T-helper 17 cell (primary cell): ENCODE measurements at places on chromosomes 5 and 9. TPM values are rescaled to one million over a fixed set of nuclear protein-coding genes. Genes with fewer than 3 reads are reported as not detected.

- H3K4me1 ChIP-seq = no peaks in the 10 kb centered on the region
- no peak overlapping the region for H3K27ac ChIP-seq
- no peak overlapping the region for H3K4me3 ChIP-seq
- peaks cover 30% of the 10 kb centered on the region for H3K27me3 ChIP-seq
- no peaks in the 10 kb centered on the region for H3K36me3 ChIP-seq
Observed at GRCh38 chr5:99063737-99064136, 134.9 kb upstream of the CHD1 start.

DNA sequence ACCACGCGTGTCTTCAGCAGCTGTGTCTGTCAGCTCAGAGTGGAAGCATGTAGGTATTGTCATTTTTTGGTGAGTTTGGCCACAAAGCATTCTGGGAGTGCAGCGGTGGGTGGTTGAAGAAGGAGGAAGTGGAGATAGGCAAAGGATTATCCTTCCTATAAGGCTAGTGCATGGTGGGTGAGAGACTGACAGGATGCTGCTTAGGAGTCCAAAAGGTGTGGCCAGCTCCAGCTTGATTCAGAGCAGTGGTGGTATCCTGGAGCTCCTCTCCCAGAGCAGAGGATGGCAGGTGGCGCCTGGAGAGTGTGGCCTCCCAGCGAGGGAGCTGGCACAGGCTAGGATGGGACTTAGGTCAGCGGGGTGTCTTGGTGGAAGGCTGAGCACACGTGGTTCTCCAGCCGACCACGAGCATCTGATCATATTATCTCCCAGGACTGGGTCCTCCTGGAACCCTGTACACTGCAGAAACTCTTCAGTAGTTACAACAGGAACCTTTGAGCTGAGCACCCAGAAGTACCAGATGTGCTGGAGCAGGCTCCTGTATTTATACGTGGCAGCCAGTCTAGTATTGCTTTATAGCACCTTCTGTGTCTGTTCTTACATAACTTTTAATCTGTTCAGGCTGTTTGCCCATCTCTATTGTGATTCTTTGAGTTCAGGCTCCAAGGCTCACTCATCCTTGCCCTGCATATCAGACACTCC, 29.6 kb downstream of the MAML1 start:
- H3K4me3 ChIP-seq = peak overlapping the region; percentile 19
- H3K4me1 ChIP-seq = peaks cover 39% of the 10 kb centered on the region
- no peaks in the 10 kb centered on the region for H3K27me3 ChIP-seq
- H3K36me3 ChIP-seq = peaks cover 2% of the 10 kb centered on the region
- DNase-seq = no peak
- H3K27ac ChIP-seq = peak overlapping the region; percentile 27

DNA sequence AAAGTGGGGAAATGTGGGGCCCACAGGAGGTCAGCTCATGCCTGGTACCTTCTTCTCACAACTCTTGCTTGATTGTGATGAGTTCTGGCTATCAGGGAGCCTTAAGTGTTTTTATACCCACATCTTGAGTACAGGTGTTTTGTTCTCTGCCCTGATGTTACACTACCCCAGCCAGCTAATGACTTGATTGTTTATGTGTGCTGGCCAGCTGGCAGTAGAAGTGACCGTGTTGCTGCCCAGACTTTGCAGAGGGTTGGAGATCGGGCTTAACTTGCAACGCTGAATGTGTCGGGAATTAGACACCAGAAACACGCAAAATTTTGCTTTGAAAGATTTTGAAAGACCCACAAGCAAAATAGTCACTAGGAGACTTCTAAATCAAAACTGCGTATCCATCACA, 16.9 kb upstream of the ZDHHC11B start:
- no peaks in the 10 kb centered on the region for H3K27me3 ChIP-seq
- H3K36me3 ChIP-seq = peaks cover 5% of the 10 kb centered on the region
- no peak overlapping the region for H3K4me3 ChIP-seq
- no peaks in the 10 kb centered on the region for H3K4me1 ChIP-seq
- H3K27ac ChIP-seq = peak overlapping the region; percentile 67

GRCh38 chr5:59116231-59116865, 533.5 kb downstream of the RAB3C start:
- DNase-seq = no peak
- H3K4me3 ChIP-seq = no peak overlapping the region
- H3K27me3 ChIP-seq = no peaks in the 10 kb centered on the region
- H3K27ac ChIP-seq = no peak overlapping the region

DNA sequence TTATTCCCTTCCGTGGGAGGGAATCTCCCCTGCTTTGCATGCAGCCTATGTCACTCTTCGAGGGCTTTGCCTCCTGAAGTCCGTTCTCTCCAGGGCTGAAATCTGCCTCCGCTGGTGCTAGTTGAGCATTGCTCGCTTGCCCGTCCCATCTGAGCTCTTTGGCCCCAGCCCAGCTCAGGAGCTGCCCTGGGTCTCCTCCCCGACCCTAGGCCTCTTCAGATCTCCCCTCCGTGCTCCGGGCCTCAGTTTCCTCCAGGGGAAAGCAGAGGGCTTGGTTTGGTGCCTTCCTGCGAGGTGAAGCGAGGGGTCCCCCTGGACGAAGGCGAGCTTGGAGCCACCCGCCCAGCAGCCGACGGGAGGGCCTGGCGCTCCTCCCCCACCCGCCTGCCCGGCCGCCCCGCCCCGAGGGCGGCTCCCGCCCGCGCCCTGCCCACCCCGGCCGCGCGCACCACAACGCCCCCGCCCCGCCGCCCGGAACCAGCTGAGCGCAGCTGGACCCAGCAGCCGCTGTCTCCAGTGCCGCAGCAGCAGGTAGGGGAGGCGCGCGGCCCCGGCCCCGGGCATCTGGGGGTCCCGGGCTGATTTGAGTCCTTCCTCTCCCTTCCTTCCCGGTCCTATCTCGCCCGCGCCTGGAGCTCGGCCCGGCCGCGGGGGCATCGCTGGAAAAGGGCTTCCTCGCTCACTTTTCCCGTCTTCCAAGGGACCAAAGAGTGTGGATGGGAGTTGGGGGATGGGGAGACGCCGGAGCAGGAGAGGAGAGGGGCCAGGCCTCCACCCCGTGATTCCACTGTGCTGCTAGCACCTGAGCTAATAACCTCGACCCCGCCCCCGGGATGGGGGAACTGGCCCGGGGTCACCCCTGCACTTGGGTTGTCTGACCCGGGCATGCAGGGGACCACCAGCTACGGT, at the start of gene GSN:
TSS of gene GSN (plus strand) at position 474 of the 909 bp plus-strand sequence. CDS start 33,810 bp downstream, outside the sequence.
- peak; percentile 21 for DNase-seq
- H3K4me3 ChIP-seq = peak within 1 kb of the TSS; percentile 94
- peaks cover 12% of the 10 kb centered on the region for H3K4me1 ChIP-seq
- peaks cover 10% of the 10 kb centered on the region for H3K27me3 ChIP-seq
- H3K27ac ChIP-seq = peak within 1 kb of the TSS; percentile 72
- H3K36me3 ChIP-seq = no peaks in the 10 kb centered on the region

DNA sequence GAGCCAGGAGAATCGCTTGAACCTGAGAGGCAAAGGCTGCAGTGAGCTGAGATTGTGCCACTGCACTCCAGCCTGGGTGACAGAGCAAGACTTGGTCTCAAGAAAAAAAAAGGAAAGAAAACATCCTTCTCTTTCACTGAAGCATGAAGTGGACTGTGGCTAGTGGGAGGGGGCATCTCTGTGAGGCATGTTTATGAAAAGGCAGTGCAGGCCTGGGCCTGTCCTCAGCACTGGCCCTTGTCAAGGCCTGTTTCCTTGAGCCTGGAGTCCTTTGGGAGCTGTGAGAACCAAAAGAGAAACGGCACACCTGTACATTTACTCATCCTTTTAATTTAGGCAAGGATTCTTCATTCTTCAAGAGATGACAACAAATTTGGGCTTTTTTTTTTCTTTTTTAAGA, 18.3 kb upstream of the FUBP3 start:
- H3K27ac ChIP-seq = no peak overlapping the region
- H3K27me3 ChIP-seq = peaks cover 20% of the 10 kb centered on the region
- no peak for DNase-seq
- no peak overlapping the region for H3K4me3 ChIP-seq

- no peak for DNase-seq
- peaks cover 55% of the 10 kb centered on the region for H3K27me3 ChIP-seq
- H3K27ac ChIP-seq = no peak overlapping the region
- peaks cover 4% of the 10 kb centered on the region for H3K4me1 ChIP-seq
- peaks cover 6% of the 10 kb centered on the region for H3K36me3 ChIP-seq
Observed at GRCh38 chr9:135085830-135086546, 1.5 kb upstream of the OLFM1 start.

DNA sequence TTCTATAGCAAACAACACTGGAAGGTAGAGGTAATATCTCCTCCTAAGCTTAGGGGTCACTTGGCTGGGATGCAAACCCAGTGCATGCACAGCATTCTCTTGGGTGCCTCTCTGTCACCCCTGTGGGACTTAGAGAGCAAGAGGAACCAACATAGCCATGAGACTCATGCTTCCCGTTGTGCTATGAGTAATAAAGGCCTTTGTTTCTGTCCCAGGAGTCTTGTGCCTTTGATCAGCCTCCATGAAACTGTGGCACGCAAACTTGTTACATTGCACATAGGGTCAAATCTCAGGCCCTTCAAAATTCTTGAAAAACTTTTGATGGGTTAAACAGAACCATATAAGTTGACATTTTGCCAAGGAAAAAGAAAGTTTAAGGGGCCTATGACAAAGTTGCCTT, 272.8 kb downstream of the TAF11L14 start:
- H3K27me3 ChIP-seq = no peaks in the 10 kb centered on the region
- H3K27ac ChIP-seq = no peak overlapping the region
- H3K4me1 ChIP-seq = no peaks in the 10 kb centered on the region
- H3K4me3 ChIP-seq = no peak overlapping the region
- H3K36me3 ChIP-seq = no peaks in the 10 kb centered on the region

GRCh38 chr9:73719660-73720059, 568.0 kb downstream of the ANXA1 start:
- H3K4me3 ChIP-seq = no peak overlapping the region
- no peaks in the 10 kb centered on the region for H3K4me1 ChIP-seq
- no peak overlapping the region for H3K27ac ChIP-seq
- H3K36me3 ChIP-seq = no peaks in the 10 kb centered on the region
- H3K27me3 ChIP-seq = no peaks in the 10 kb centered on the region

- no peaks in the 10 kb centered on the region for H3K36me3 ChIP-seq
- no peaks in the 10 kb centered on the region for H3K4me1 ChIP-seq
- peaks cover 9% of the 10 kb centered on the region for H3K27me3 ChIP-seq
- H3K4me3 ChIP-seq = no peak overlapping the region
Observed at GRCh38 chr9:31089549-31090221, 1294.8 kb upstream of the ACO1 start.

DNA sequence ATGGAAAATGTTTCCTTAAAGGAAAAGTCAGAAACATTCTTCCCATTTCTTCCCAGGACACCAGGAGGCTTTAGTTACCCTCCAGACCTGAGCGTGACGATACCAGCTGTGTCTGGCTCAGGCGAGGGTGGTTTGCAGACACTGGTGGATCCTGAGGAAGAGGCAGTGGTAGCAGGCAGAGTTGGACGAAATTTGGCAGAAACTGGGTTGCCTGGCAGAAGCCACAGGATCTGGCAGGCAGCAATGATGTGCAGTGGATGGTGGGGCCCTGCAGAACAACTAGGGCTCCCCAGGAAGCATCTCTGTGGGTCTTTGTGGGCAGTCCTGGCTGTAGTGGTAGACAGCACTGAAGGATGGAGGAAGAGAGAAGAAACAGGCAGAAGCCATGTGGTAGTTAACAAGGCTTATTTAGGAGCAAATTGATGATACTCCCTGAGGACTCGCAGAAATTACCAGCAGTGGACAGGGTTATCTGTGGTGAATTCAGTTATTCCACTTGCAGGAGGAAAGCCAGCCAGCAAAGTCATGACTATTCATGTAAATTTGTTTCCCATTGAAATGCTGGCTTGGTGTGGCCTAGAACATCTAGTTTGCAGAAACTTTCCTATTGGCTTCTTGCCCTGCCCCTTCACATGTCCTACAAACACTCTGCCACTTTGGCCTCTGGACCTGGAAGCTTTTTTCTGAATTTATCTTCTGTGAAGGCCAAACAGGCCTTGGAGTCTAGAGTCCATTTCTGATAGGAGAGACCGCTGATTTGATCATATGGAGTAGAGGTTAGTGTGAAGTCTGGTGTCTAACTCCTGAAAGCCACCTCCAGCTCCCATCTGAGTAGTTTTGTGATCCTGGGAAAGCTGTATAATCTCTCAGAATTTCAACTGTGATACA, 212.0 kb downstream of the DMRT2 start:
- no peaks in the 10 kb centered on the region for H3K4me1 ChIP-seq
- H3K27me3 ChIP-seq = no peaks in the 10 kb centered on the region
- no peaks in the 10 kb centered on the region for H3K36me3 ChIP-seq
- no peak overlapping the region for H3K27ac ChIP-seq
- H3K4me3 ChIP-seq = no peak overlapping the region

DNA sequence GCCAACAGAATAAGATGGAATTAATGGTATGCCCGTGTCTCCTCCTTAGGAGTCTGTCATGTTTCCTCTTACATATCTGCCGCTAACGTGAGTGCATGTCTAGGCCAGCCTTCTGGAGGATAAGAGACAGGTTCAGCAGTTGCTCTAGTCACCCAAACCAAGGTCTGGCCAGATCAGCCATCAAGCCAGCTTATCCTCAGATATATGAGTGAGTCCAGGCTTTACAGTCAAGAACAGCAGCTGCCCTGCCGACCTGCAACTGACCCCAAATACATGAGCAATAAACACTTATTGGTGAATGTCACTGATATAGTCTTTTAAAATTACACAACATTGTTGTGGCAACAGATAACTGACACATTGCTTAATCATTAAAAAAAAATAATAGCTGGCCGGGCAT, 123.5 kb downstream of the TSSK1B start:
- peaks cover 4% of the 10 kb centered on the region for H3K36me3 ChIP-seq
- H3K4me1 ChIP-seq = no peaks in the 10 kb centered on the region
- H3K27ac ChIP-seq = no peak overlapping the region
- peaks cover 37% of the 10 kb centered on the region for H3K27me3 ChIP-seq

DNA sequence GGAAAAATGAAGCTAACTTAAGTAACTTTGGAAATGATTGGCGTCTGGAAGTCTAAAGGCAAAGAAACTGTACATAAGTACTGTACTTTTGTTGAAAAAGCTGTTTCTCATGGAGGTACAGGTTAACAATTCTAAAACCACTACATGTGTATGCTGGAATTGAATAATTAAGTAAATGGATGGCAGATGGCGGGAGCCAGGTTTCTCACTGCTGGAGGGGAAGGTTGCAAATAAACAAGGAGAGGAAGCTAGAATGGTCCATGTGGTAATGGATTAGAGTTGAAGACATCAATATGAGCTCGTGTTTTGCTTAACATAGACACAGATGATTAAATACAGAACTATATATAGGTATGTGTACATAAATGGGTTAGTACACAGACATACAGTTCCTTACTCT, 43.2 kb upstream of the ASTN2 start:
- no peak overlapping the region for H3K27ac ChIP-seq
- no peaks in the 10 kb centered on the region for H3K36me3 ChIP-seq
- peaks cover 5% of the 10 kb centered on the region for H3K27me3 ChIP-seq

DNA sequence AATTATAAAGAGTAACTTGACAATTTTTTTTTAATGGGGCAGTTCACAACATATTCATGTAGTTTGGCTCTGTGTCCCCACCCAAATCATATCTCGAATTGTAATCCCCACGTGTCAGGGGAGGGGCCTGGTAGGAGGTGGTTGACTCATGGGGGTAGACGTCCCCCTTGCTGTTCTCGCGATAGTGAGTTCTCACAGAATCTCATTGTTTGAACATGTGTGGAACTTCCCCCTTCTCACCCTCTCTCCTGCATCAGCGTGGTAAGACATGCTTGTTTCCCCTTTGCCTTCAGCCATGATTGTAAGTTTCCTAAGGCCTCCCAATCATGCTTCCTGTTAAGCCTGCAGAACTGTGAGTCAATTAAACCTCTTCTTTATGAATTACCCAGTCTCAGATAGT, 40.7 kb downstream of the FBXW11 start:
- no peak overlapping the region for H3K4me3 ChIP-seq
- no peaks in the 10 kb centered on the region for H3K36me3 ChIP-seq
- H3K27me3 ChIP-seq = no peaks in the 10 kb centered on the region
- H3K4me1 ChIP-seq = peaks cover 34% of the 10 kb centered on the region
- H3K27ac ChIP-seq = no peak overlapping the region
- DNase-seq = no peak

Gene SLC35D2
- 31.7 TPM for total RNA-seq

Gene MLANA
- total RNA-seq = not detected

Gene FOXD4L3
- not detected for total RNA-seq

Gene FAM200C
- not detected for total RNA-seq

Gene TSLP
- total RNA-seq = not detected

Gene CDX1
- not detected for total RNA-seq

Gene PIGO
- 20.4 TPM for total RNA-seq
